ENCODE measurements at places on chromosomes 7 and 10. TPM values are rescaled to one million over a fixed set of nuclear protein-coding genes. Genes with fewer than 3 reads are reported as not detected.

GRCh38 chr10:72013202-72013945 is 49.2 kb downstream of the CHST3 start:
- no peak overlapping the region for H3K27ac ChIP-seq
- DNase-seq: no peak
- H3K27me3 ChIP-seq: no peaks in the 10 kb centered on the region

GRCh38 chr7:142566271-142566670 is 183.0 kb upstream of the PRSS1 start:
- no peak overlapping the region for H3K4me3 ChIP-seq
- H3K4me1 ChIP-seq: no peaks in the 10 kb centered on the region
- H3K27me3 ChIP-seq: no peaks in the 10 kb centered on the region
- no peak for DNase-seq
- H3K27ac ChIP-seq: no peak overlapping the region
- H3K36me3 ChIP-seq: no peaks in the 10 kb centered on the region

GRCh38 chr10:133143200-133143533 is 16.9 kb upstream of the KNDC1 start:
- H3K27ac ChIP-seq: no peak overlapping the region
- H3K27me3 ChIP-seq: no peaks in the 10 kb centered on the region
- no peak for DNase-seq
- no peaks in the 10 kb centered on the region for H3K4me1 ChIP-seq

DNA sequence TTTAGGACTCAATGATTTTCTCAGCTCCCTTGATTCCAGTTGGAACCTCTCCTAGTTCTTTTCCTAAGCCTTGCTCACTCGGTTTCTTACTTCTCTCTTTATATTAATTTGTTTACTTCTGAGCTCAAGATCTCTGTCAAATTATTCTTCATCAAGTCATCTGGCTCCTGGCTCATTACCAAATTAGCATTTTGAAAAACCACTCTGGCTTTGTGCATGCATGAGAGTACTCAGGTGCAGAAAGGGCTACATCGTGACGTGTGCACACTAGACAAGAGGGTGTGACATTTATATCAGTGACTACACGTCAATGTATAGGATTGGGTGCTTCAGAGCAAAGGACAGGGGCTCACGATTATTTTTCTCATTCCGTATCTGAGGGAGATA is 645.7 kb upstream of the DPP6 start:
- H3K4me3 ChIP-seq: no peak overlapping the region
- no peak overlapping the region for H3K27ac ChIP-seq
- no peak for DNase-seq
- no peaks in the 10 kb centered on the region for H3K27me3 ChIP-seq
- no peaks in the 10 kb centered on the region for H3K36me3 ChIP-seq
- no peaks in the 10 kb centered on the region for H3K4me1 ChIP-seq

DNA sequence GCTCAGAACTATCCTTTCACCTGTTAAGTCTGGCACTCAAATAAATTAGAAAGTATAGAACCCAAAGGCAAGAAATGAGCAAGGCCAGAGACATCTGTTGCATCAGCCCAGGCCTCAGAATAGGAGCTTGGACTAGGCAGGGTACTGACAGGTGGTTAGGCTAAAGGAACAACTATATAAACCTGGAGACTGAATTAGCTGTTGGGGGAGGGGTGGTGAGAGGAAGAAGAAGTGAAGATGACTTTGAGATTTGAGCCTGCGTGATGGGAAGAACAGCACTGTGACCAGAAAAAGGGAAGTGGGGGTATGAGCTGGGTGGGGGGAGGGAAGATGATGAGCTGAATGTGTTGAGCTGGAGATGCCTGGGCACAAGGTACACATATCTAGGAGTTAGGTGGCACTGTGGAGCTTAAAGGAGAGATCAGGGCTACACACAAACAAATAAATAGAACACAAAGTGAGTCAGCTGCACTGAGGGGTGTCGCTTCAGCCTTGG is 244.7 kb downstream of the PTEN start:
- H3K27ac ChIP-seq: no peak overlapping the region
- H3K4me3 ChIP-seq: no peak overlapping the region
- peaks cover 15% of the 10 kb centered on the region for H3K4me1 ChIP-seq
- no peaks in the 10 kb centered on the region for H3K36me3 ChIP-seq
- no peak for DNase-seq
- no peaks in the 10 kb centered on the region for H3K27me3 ChIP-seq

- H3K4me3 ChIP-seq: no peak overlapping the region
- no peak overlapping the region for H3K27ac ChIP-seq
- no peaks in the 10 kb centered on the region for H3K27me3 ChIP-seq
Observed at GRCh38 chr10:7435674-7436073, 24.8 kb upstream of the SFMBT2 start.

FAM25A gene
- not detected for total RNA-seq

NAT16 gene
- total RNA-seq: not detected

DNA sequence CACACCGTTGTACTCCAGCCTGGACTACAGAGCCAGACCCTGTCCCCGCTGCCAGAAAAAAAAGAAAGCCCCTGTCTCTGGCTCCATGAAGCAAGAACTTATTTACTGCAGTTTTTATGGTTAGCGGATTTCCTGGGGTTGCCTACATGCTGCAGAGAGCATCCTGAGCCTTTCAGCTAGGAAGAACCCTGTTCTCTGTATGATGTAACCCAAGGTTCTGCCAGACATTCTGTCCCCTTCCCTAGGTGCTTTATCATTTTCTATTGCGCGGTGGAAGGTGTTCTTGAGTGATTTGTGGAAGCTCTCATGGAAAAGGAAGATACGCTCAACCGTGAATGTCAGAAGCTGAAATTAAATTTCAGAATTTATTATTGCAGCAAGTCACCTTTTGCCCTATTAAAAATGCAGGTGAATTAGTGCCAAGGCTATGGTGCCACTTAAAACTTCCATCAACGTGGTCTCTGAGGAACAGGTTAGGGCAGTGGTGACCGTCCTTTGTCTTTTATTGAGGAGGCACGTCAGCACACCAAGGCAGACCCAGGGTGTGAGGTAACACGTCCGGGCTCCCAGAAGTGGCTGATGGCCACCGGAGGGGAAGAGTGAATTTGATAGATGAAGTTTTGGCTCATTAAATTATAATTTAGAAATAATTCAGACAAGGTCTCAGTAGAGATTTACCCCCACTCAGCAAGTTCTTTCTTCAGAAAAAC is 273.1 kb downstream of the PHTF2 start:
- no peak for DNase-seq
- no peak overlapping the region for H3K4me3 ChIP-seq
- no peaks in the 10 kb centered on the region for H3K27me3 ChIP-seq
- no peak overlapping the region for H3K27ac ChIP-seq

DNA sequence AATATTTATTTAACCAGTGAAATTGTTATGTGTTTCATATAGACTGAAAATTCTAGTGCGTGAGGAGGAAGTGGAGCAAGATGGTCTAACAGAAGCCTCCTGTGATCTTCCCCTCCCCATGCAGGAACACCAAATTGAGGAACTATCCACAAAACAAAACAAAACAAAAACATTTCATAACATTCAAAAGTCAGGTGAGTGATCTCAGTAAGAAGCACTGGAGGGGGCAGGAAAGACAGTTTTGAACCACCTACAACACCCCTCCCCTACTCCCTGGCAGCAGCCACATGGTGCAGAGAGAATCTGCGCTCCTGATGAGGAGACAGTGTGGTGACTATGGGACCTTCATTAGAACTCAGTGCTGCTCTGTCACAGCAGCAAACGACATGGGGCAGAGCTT is 221.9 kb upstream of the SEMA3C start:
- H3K27me3 ChIP-seq: no peaks in the 10 kb centered on the region
- H3K36me3 ChIP-seq: no peaks in the 10 kb centered on the region
- no peak for DNase-seq
- H3K4me3 ChIP-seq: no peak overlapping the region
- no peaks in the 10 kb centered on the region for H3K4me1 ChIP-seq

GRCh38 chr7:146565872-146566271 is 449.3 kb downstream of the CNTNAP2 start:
- no peaks in the 10 kb centered on the region for H3K4me1 ChIP-seq
- H3K4me3 ChIP-seq: no peak overlapping the region
- DNase-seq: no peak
- H3K27ac ChIP-seq: no peak overlapping the region
- no peaks in the 10 kb centered on the region for H3K27me3 ChIP-seq

ADGRA1 gene
- not detected for total RNA-seq

DNA sequence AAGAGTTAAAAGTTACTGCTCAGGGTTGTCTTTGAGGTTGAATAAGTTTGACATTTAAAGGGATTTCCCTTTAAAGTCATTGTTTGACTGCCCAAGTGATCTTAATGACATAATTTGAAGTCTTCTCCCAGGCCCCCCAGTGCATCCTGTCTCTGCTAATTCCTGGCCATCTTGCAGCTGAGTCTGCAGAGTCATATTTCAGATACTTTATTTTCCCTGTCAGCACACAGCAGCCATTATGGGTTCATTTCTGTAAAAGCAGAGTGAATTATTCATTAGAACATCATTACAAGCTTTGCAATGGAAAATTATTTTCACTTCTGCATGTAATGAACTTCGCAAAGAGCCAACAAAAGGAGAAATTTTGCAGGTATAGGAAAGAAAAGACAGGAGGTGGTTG is 536.6 kb downstream of the GALNT17 start:
- H3K36me3 ChIP-seq: no peaks in the 10 kb centered on the region
- no peak overlapping the region for H3K4me3 ChIP-seq
- no peak overlapping the region for H3K27ac ChIP-seq
- no peaks in the 10 kb centered on the region for H3K4me1 ChIP-seq
- H3K27me3 ChIP-seq: no peaks in the 10 kb centered on the region

DNA sequence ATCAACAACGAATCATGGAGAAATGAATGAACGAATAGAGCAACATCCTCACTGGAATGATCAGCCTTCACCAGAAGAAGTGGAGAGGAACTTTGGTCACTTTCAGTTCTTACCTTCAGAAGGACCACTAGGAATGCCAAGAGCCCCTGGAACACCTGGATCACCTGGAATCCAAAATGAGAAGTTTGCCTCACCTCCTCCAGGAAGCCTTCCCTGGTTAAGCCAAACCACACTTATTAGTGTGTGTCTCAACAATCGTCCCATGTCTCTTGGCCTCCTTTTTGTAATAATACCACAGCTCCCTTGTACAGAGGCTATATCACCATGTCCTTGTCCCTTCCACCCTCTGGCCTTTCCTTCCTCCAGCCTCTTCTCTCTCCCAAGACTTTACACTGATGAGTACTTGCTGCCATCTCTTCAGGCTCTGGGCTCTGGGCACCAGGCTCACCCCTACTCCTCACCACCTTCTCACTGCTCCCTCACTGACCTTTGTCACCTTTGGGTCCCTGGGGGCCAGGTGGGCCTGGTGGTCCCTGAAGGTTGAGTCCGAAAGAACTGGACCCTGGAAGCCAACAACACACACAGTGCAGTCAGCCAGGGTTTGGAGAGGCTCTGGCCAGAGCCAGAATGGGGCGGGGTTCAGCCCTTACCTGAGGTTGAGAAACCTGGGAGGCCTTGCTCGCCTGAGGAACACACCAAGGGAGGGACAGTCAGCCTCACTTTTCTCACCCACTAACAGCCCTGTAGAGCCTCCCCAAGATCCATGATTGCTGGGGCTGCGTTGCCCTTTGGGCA is 46.5 kb downstream of the COL17A1 start:
- no peaks in the 10 kb centered on the region for H3K4me1 ChIP-seq
- H3K36me3 ChIP-seq: no peaks in the 10 kb centered on the region
- H3K27ac ChIP-seq: no peak overlapping the region

DNA sequence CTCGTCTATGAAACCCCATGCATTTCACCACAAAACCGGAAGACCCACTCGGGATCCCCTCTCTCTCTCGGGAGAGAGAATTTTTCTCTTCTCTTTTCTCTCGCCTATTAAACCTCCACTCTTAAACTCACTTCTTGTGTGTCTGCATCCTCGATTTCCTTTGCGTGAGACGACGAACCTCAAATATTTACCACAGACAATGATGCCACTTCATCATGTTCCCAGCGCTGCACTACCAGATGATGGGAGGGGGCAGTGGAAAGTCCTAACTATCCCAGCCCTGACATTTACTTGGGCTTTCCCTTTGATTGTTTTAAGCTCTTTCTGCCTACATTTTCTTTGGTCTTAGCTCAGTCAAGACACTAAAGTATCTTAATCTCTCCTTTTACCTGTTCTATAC is 906.7 kb downstream of the GRID1 start:
- no peak overlapping the region for H3K27ac ChIP-seq
- no peak for DNase-seq
- no peaks in the 10 kb centered on the region for H3K27me3 ChIP-seq
- no peak overlapping the region for H3K4me3 ChIP-seq
- no peaks in the 10 kb centered on the region for H3K4me1 ChIP-seq

DNA sequence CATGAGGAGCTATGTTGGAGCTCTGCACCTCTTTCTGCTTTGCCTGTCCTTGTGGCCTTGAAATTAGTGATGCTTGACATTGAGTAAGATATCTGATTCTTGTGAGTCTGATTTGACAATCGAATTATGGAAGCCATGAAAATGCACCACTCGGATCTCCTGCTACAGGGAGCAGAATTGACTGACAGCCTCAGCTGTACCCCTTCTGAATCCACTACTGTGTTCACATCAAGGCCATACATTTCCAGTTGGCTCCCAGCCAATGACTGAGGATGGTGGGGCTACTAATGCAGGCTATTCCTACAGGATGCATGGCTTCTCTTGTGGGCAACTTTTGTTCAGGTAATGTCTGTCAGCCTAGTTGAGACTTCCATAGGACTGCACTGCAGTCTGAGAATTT is 321.9 kb downstream of the REEP3 start:
- DNase-seq: no peak
- H3K4me1 ChIP-seq: no peaks in the 10 kb centered on the region
- no peaks in the 10 kb centered on the region for H3K36me3 ChIP-seq
- H3K4me3 ChIP-seq: no peak overlapping the region

- no peaks in the 10 kb centered on the region for H3K4me1 ChIP-seq
- DNase-seq: no peak
- H3K27me3 ChIP-seq: no peaks in the 10 kb centered on the region
- no peak overlapping the region for H3K4me3 ChIP-seq
- H3K27ac ChIP-seq: no peak overlapping the region
- no peaks in the 10 kb centered on the region for H3K36me3 ChIP-seq
Observed at GRCh38 chr10:68096913-68097516, 12.3 kb upstream of the MYPN start.

PRKRIP1 gene
- 47.0 TPM for total RNA-seq

TDRD1 gene
- 0.41 TPM for total RNA-seq

- no peaks in the 10 kb centered on the region for H3K27me3 ChIP-seq
- no peaks in the 10 kb centered on the region for H3K4me1 ChIP-seq
- no peak overlapping the region for H3K4me3 ChIP-seq
- no peak for DNase-seq
- H3K36me3 ChIP-seq: no peaks in the 10 kb centered on the region
- H3K27ac ChIP-seq: no peak overlapping the region
Observed at GRCh38 chr7:38398725-38399321, 125.4 kb upstream of the TARP start.

GRCh38 chr7:28490831-28491230 is 78.5 kb downstream of the CREB5 start:
- peak overlapping the region; percentile 24 for H3K27ac ChIP-seq
- H3K27me3 ChIP-seq: no peaks in the 10 kb centered on the region
- no peaks in the 10 kb centered on the region for H3K4me1 ChIP-seq
- peak overlapping the region; percentile 15 for H3K4me3 ChIP-seq

GRCh38 chr7:50953820-50954219 is 171.1 kb upstream of the GRB10 start:
- peaks cover 22% of the 10 kb centered on the region for H3K4me1 ChIP-seq
- no peaks in the 10 kb centered on the region for H3K27me3 ChIP-seq
- H3K36me3 ChIP-seq: no peaks in the 10 kb centered on the region
- H3K27ac ChIP-seq: no peak overlapping the region
- no peak overlapping the region for H3K4me3 ChIP-seq
- DNase-seq: no peak

Measured in thoracic aorta (tissue), 2 donors.